ENCODE measurements at places on chromosomes 2 and 18.

DNA sequence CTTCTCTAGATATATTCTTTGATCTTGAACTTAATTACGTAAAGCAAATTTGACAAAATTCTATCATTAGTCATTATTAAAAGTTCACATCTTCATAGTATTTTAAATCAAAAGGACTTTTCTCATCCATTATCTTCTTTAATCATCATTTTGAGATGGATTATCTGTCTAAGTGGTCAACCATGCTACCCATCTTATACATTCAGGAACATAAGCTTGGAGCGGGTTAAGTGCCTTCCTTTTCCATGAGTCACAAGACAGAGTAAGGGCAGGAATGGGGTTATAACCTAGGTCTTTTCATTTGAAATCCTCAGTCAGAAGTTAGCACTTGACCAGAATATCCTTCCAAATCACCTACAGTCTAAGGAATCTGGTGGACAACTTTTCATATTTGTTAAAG is 297.1 kb downstream of the TCF4 start:
- no peak for DNase-seq

DNA sequence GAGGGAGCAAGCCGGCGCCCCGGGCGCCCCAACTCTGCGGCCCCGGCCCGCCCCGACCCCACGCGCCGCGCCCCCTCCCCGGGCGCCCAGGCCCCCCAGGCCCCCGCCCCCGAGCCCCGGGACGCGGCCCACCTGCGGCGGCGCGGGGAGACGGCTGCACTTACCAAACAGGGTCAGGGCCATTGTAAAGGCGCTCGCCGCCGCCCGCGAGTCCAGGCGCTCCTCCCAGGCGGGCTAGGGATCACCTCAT is 526 bp downstream of the CHN1 start:
- DNase-seq, result peak; percentile 76

- no peak for DNase-seq
Observed at GRCh38 chr18:48888773-48889080, 62.0 kb downstream of the SMAD7 start.

- DNase-seq, result no peak
Observed at GRCh38 chr2:67642961-67643360, 245.8 kb downstream of the ETAA1 start.

DNA sequence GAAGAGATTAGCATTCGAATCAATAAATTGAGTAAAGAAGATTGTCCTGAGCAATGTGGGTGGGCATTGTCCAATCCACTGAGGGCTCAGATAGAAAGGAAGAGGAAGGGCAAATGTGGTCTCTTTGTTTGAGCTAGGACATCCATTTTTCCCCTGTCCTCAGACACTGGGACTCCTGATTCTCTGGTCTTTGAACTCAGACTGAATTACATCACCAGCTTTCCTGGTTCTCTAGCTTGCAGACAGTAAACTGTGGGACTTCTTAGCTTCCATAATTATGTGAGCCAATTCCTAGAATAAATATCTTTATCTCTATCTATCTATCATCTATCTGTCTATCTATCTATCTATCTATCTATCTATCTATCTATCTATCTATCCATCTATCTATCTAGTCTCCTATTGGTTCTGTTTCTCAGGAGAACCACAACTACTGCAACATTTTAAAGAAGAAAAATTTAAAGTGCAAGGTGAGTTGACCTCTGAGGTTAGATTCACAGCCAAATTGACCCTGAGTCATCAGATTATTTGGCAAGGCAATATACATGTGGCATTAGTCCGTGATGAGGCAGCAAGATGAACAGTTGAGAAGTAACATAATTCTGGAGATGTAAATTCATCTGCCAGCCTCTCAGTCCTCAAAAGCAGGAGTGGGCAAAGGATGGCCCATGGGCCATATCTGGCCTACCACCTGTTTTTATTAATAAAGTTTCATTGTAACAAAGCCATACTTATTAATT is 191.4 kb downstream of the PDE11A start:
- no peak for DNase-seq

- DNase-seq, result no peak
Observed at GRCh38 chr2:62539606-62540407, 33.8 kb upstream of the TMEM17 start.

- no peak for DNase-seq
Observed at GRCh38 chr2:44752761-44753160, 188.7 kb upstream of the SIX3 start.

GRCh38 chr2:12710301-12710700 is 6.4 kb upstream of the TRIB2 start:
- no peak for DNase-seq

- peak; percentile 24 for DNase-seq
Observed at GRCh38 chr18:12652861-12653401, 5.0 kb downstream of the SPIRE1 start.

DNA sequence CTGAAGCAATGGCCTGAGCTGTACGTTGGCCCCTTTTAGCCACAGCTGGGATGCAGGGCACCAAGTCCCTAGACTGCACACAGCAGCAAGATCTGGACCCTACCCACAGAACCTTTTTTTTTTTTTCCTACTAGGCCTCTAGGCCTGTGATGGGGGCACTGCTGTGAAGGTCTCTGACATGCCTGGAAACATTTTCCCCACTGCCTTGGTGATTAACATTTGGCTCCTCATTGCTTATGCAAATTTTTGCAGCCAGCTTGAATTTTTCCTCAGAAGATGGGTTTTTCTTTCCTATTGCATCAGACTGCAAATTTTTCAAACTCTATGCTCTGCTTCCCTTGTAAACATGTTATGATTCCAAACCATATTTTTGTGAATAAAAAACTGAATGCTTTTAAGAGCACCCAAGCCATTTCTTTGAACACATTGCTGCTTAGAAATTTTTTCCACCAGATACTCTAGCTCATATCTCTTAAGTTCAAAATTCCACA is 33.5 kb downstream of the PDE1A start:
- DNase-seq, result no peak

GRCh38 chr2:149921911-149922616 is 334.5 kb upstream of the MMADHC start:
- no peak for DNase-seq

DNA sequence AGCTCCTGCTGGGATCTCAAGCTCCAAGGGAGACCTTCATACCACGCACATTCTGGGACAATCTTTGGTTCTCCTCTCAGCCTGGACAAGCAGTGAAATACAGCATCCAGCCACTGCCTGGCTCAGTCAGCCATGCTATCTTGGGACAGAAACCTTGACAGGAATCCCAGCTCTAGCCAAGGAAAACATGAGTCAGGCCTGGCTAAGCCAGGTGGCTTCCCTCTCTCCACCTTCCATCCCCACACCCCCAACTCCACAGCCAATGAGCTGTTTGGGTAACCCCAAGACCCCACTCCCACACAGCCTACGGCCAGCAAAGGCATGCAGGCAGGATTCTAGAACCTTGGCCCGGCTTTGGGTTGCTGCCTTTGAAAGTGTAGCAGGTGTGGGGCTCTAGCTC is 64.9 kb downstream of the MCFD2 start:
- DNase-seq, result no peak

- no peak for DNase-seq
Observed at GRCh38 chr2:17584689-17585088, 44.2 kb downstream of the VSNL1 start.

GRCh38 chr18:5519448-5520298 is 24.1 kb downstream of the EPB41L3 start:
- DNase-seq, result no peak

GRCh38 chr2:233802132-233802815 is 24.1 kb downstream of the MROH2A start:
- DNase-seq, result no peak

DNA sequence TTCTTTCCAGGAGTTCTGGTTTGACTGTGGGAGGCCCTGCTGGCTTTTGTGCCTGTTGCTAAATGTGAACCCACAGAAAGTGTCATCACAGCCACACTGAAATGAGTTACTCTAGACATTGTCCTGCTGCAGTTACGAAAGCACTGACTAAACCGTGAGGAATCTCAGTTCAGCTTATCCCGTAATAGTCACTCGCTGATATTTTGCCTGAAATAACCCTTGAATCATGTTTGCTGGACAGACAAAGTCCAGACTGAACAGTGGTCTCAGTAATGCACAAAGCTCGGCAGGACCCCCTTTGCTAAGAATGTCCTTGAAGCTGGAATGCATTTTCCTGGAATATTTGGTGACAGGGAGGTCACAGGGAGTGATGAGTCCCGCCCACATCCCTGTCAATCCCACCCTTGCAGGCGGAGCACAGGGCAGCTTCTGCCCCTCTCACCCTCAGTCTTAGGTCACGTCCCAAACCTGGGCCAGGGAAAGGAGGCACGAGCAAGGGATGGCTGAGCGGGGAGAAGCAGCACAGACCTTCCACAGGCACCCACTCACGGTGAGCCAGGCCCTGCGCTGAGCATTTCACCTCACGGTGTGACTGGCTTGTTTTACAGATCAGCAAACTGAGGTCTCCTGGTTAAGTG is 53.4 kb downstream of the ADI1 start:
- DNase-seq, result no peak

GRCh38 chr2:200348897-200349563 is 42.5 kb downstream of the SPATS2L start:
- no peak for DNase-seq

DNA sequence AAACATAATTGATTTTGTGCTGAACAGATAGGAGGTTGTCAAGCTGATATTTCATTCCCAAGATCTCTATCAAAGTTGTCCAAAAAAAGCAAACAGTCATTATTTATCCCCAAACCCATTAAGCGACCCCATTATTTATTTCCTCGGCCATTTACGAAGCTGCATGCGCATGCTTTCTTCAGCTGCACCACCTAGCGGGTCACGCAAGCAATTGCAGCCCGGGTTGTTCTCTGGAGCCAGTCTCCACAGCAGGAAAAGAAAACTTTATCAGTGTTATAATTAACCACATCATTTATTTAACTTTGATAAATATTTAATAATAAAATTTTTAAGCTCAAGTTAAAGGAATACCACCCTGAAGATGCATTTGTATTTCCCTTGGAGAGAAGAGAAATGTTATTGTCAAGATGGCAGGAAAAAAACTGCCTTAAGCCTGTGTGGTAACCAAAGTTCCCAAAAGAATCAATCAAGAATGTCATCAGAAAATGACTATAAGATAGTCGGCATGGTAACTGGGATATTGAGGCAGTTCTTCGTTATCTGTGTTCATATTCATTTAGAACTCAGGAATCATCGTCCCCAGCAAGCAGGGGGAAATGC is 304.7 kb downstream of the FBXO15 start:
- DNase-seq, result peak; percentile 64

DNA sequence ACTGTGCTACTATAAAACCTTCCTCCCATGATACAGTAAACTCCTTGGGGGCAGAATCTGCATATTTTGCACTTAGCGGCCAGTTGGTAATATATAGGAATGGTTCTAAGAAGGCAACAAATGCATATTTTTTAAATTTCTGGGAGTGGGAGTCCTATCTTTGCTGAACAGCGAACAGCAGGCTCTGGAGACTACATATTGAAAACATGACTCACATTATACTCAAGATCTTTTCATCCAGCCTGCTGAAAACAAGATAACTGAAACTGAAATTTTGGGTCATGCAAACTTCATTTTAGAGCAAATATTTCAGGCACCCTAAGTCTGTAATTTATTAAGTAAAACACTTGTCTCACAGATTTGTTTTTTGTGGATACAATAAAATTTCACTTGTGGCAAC is 122.2 kb downstream of the SATB2 start:
- DNase-seq, result no peak

GRCh38 chr18:3481696-3482210 is 31.8 kb downstream of the TGIF1 start:
- peak; percentile 79 for DNase-seq

- no peak for DNase-seq
Observed at GRCh38 chr2:145194673-145195072, 674.8 kb upstream of the ZEB2 start.

DNA sequence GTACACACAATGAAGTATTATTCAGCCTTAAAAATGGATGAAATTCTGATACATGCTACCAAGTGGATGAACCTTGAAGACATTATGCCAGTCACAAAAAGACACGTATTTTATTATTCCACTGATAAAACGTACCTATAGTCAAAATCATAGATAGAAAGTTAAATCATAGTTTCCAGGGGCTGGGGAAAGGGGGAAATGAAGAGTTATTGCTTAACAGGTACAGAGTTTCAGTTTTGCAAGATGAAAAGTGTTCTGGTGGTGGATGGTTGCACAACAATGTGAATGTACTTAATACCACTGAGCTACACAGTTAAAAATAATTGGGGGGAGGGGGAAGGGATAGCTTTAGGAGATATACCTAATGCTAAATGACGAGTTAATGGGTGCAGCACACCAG is 279.0 kb upstream of the STON1 start:
- DNase-seq, result no peak

- no peak for DNase-seq
Observed at GRCh38 chr18:40414155-40414754, 1540.8 kb upstream of the PIK3C3 start.

DNA sequence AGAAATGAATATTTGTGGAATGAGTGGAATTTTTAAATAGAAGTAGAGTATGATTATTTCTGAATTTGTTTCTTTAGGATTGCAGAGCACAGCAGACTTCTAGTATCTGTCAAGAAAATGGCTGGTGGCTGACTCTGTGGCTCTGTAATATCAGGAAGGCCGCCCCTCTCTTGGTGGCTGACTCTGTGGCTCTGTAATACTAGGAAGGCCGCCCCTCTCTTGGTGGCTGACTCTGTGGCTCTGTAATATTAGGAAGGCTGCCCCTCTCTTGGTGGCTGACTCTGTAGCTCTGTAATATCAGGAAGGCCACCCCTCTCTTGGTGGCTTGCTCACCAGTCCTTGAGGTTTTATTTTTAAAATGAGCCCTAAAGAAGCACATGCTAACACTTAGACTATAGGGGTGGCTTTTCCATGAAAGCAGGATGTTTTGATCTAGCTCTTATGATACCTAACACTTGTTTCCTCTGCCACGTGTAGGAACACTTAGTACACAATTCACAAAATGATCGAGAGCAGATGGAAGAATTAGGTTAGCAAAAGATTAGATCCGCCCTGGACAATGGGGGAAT is 85.1 kb upstream of the TTC39C start:
- DNase-seq, result peak; percentile 22

DNA sequence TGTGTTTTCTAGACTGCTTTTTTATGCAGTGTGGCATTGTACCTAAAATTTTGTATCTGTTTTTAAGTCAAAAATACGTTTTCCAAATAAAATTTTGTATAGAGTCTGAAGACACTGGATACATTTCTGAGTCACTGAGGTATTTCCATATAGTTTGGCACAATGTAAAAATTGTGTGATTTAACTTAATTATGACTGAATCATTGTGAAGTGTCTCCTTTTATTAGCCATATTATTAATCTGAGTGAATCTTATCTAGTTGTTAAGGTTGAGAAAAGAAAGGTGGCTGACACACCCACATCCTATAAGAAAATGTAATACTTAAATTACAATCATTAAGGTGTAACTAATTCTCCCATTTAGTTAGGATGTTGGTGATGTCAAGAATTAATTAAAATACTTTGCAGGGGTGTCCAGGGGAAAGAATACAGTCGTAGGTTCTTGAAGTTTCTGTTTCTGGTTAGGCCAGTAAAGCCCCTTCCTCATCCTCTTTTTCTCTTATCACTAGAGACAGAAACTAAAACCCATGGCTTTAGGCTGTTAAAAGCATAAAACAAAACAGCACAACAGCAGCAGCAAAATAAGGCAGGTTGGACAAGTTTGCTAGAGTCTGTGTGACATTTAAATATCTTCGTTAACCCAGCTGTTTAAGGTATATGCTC is 71.6 kb downstream of the UBE2E3 start:
- DNase-seq, result no peak

- no peak for DNase-seq
Observed at GRCh38 chr2:102070058-102070642, 72.4 kb upstream of the IL1R1 start.

Measured in NCI-H82 (cell line).